ENCODE measurements at places on chromosomes 7 and 10. TPM values are rescaled to one million over a fixed set of nuclear protein-coding genes. Genes with fewer than 3 reads are reported as not detected.

GRCh38 chr10:130396044-130396443, 259.9 kb downstream of the GLRX3 start:
- no peak for DNase-seq

DNA sequence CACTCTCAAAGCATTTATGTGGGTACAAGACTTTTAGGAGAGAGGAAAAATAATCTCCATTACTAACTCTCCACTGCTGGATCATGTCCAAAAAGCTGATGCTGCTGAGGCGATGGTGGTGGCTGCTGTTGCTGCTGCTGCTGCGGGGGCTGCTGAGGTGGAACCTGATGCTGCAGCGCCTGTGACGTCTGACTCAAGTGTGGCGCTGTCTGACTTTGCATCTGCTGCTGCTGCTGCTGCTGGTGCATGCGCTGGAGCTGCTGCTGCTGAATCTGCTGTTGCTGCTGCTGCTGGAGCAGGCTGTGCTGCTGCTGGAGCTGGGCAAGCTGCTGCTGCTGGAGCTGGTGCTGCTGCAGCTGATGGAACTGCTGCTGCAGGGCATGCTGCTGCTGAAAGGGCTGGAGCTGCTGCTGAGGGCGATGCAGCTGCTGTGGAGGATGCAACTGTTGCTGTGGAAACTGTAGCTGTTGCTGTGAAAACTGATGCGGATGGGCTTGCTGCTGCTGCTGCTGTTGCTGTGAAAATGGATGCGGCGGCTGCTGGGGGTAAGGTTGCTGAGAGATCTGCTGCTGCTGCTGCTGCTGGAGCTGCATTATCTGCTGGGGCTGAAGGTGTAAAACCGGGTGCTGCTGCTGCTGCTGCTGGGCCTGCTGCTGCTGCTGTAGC, 34.5 kb downstream of the PAXIP1 start:
- no peak for DNase-seq

DNA sequence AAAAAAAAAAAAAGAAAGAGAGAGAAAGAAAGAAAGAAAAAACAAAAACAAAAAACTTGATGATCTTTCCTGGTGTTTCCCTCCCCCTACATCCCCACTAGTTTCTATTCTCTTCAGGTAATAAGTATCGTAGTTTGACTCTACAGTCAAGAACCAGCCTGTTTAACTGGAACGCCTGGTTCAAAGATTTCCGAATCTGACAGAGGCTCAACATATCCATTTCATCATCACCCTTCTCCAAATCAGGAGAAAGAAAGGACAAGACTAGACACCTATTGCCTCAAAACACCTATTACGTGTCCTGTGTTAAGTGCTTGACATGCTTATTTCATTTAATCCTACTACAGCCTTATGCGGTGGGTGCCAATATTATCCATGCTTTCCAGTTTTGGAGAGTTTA, 20.4 kb upstream of the BLOC1S2 start:
- no peak for DNase-seq

DNA sequence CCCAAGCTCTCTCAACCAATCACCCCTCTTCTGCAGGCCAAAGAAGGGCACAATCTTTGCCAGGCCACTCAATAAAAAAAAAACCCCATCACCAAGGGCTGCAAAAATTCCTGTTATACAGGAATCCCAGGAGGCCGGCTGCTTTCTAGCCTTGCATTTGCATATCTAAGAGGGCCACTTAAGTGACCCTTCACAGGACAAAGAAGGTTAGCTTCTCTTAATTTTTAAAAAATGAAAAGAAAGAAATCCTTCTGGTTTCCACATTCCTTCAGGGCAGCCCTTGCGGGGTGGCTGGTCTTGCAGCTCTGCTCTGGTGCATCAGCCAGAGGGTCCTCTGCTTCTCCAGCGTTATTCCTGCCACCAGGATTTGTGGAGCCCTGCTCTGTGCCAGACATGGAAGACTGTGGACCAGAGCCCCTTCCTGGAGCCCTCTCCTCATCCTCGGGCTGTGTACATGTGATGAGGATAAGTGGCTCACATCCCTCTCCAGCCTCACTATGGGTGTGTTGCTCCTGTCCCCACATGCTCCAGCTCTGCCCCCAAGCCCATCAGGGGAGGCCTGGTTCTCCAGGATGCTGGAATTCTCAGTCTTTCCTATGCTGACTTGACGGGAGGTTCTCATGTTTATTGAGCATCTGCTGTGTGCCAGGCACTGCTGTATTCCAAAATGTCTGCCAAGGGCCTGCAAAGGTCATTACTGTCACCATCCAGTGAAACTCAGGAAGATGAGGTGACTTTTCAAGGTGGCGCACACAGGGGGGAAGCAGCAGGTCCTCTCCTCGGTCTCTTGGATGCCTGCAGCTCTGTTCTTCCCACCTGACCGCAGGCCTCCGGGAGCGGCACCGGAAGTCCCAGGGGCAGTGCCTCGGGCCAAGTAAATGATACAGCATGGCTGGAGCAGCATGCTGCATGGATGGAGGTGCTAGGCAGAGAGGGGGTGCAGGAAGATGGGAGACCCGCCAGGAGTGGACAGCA, 67.7 kb downstream of the ARHGAP22 start:
- no peak for DNase-seq

DNA sequence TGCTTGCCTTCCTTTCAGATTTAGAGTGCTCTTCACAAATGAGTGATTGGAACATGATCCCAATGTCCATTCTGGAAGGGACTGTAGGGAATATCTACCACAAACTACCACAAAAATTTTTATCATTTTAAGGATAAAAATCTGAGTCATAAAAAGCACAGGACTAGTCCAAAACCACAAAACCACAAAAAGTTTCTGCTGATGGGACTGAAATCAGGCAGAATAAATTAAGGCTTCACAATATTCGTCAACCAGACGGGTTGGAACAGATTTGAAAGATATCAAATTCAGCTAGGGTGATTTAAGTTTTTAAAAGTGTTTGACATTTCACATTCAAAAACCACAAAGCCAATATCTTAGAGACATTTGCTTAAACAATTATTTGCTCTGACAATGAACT, 100.1 kb upstream of the PTN start:
- no peak for DNase-seq

CHAT gene
- total RNA-seq, result not detected

SEMA3D gene
- 2.5 TPM for total RNA-seq

All from sigmoid colon (tissue), 7 donors.